ENCODE measurements at places on chromosomes 13 and 19. TPM values are rescaled to one million over a fixed set of nuclear protein-coding genes. Genes with fewer than 3 reads are reported as not detected.

The SPATA13 gene
- total RNA-seq, result 43.6 TPM

The ATP4B gene
- not detected for total RNA-seq

The CBY2 gene
- total RNA-seq, result not detected

The PLIN3 gene
- 34.4 TPM for total RNA-seq

The EFNB2 gene
- total RNA-seq, result 0.30 TPM

The CGB1 gene
- not detected for total RNA-seq

DNA sequence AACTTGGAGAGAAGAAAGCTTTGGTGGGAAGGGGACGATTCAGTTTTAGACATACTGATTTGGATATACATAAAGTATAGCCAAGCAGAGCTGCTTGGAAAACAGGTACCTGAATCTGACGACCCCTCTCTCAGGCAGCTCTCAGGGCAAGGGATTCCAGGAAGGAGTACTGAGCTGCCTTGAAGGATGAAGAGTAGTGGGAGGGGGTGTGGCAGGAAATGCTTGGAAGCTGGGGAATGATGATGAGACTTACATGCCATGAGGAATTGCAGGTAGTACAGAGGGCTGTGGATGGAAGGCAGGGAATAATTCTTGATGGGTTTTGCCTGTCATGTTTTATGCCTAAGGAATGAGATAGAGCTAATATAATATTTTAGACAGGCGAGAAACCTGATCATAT, 38.7 kb downstream of the HTR2A start:
- DNase-seq, result no peak

DNA sequence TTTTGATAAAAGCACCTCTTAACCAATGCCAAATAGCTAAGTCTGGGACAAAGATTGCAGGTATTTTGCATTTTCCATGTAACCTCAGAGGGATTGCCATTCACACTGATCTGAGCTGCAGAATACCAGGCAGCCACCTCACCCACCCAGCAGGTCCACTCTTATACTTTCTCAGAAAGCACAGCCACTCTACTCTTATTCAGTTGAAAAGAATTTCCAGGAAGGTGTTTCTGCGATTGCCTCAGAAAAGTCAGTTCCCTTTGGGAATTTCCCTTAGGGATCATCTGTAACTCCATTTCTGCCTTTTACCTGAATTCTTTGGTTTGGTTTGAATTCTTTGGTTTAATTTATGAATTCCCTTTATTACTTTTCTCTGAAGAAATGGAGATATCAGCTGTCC, 904 bp upstream of the ALOX5AP start:
- DNase-seq, result no peak

- DNase-seq, result no peak
These were observed 213.4 kb downstream of the ABCC4 start for GRCh38 chr13:95087746-95088305.

- no peak for DNase-seq
These were observed 24.3 kb downstream of the ZNF112 start for GRCh38 chr19:44332145-44332544.

DNA sequence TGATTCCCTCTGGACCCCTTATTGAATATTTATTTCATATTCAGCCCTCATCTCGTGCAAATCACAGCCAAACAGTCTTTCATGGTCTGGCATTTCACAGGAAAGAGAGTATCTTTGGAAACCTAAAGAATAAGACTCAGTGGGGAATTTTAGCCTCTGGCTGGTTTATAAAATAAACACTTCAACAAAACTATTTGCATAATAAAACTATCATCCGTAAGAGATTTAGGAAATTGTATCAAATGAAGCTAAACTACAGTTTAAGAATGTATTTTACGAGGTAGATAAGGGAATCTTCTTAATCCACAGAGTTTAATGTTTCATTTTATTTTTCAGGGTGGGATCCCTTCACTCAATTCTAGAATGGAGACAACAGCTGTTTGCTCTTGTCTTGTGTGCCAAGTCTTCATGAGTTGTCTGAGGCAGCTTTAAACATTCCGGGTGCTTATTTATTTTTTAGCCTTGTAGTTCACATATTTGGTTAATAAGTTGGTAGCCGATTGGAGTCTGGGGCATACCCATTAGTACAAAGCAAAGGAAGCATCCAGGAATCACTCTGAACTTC, 634.4 kb upstream of the KLF12 start:
- DNase-seq, result no peak

DNA sequence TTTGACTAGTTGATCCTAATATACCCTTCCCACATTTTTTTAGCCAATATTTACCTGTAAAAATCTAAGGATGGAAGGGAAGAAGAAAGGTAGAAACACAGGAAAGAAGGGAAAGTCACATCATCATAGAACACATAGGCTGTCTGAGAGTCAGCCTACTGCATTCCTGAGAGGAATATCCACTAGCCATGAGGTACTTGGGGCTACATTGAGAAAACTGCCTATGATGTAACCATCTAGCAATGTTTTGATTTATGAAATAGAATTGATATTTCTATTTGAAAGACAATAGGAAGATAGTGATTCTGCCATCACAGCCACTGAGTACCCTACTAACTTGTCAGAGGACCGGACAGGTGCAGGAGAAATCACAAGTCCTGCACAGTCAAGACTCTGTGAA, 873.8 kb downstream of the GPC5 start:
- no peak for DNase-seq

DNA sequence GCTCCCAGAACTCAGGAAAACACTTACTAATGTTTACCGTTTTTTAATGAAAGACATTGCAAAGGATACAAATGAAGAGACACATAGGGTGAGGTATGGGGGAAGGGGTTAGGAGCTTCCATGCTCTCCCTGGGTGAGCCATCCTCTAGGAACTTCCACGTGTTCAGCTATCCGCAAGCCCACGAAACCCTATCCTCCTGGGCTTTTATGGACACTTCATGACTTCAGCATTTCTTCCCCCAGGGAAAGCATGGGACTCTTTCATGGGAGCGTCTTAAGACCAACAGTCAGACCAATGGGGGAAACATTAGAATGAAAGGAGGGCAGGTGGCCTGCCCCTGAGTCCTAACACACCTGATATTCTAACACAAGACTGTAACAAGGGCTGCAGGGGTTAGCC, 6.6 kb upstream of the ESD start:
- no peak for DNase-seq

GRCh38 chr19:31286491-31286890, 62.7 kb downstream of the TSHZ3 start:
- DNase-seq, result no peak

GRCh38 chr13:98158172-98158899, 15.4 kb downstream of the FARP1 start:
- no peak for DNase-seq

DNA sequence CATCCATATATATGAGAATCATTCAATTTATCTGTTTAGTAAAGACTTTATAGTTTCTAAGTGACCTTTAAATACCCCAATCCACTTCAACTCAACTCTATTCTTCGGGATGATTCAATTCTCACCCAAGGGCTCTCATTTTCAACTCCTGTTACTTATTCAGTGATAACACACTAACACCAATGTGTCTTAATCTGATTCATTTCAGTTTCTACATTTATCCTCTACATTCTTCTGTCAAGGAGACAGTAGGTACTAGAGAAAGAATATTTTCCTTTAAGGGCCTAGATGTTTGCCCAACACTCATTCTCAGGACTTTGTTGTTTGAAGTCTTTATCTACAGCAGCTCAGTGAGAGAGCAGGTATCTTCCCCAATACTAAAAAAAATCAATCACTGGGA, 7.1 kb downstream of the ARGLU1 start:
- DNase-seq, result no peak

DNA sequence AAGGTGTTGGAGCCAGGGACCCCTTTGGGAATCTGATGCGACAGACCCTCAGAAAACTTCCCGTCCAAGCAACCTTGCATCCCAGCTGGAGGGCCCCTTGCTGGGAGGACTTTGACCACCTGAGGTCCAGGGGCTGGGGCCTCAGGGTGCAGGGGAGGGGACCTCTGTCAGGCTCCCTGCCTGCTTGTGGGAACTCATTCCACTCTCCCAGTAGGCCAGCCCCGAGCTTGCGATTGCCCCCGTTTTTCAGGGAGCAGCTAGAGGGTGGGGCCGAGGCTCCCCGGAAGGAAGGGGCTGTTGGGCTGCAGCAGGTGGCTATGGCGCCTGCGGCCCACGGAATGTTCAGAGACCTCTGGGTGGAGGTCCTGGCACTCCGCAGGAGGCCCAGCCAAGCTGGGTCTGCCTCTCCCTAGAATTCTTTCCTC, 2.8 kb downstream of the GNA11 start:
- DNase-seq, result no peak

- no peak for DNase-seq
These were observed 2.7 kb upstream of the MISP start for GRCh38 chr19:748274-748598.

DNA sequence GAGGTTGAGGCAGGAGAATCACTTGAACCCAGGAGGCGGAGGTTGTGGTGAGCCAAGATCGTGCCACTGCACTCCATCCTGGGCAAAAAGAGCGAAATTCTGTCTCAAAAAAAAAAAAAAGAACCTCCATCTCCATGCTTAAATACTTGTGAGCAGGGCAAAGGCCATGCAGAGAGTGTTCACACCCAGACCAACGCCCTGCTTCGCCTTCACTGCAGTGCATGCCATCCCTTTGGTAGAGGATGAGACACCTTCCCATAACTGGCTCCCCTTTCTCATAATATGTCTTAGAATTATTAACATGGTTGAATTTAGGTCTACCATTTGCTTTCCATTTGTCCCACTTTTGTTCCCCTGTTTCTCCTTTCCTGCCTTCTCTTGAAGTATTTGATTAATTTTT, 15.4 kb downstream of the BBC3 start:
- DNase-seq, result no peak

GRCh38 chr13:77002590-77003190, 10.8 kb downstream of the CLN5 start:
- DNase-seq, result no peak

DNA sequence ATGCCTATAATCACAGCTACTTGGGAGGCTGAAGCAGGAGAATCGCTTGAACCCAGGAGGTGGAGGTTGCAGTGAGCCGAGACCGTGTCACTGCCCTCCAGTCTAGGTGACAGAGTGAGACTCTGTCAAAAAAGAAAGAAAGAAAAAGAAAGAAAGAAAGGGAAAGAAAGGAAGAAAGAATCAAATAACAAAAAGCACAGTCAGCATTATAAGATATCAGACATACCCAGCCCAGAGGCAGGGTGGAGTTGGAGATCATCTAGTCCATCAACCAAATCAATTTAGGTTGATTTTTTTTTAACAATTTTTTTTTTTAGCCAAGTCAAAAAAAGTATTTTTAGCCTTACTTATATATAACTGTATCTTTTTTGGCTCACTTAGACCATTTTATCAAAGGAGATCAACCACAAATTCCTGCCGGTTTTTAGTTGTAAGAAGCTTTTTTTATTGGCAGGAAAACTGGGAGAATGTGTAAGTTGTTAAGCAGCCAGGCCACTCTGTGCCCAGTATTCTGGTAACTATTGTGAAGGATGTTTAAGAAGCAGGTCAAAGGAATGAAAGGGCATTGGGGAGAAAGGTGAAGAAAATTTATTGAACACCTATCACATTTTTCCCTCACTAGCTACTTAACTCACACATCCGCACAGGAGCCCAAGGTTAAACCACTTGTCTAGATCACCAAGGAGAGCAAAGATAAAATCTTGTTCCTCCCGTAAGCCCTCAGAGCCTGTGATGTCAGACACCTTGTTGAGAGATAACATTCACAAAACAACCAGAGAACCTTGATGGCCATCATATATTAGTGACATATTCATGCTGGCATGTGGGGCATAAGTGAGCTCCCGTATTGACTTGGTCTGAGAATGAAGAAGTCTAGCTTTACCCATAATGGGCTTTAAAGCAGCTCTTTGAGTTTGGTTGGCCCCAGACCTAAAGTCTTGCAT, 91.8 kb downstream of the COL4A2 start:
- DNase-seq, result no peak

GRCh38 chr13:27712421-27712820, 79.9 kb upstream of the GSX1 start:
- peak; percentile 63 for DNase-seq

- DNase-seq, result no peak
These were observed 86.1 kb downstream of the TEX26 start for GRCh38 chr13:31018511-31018910.

DNA sequence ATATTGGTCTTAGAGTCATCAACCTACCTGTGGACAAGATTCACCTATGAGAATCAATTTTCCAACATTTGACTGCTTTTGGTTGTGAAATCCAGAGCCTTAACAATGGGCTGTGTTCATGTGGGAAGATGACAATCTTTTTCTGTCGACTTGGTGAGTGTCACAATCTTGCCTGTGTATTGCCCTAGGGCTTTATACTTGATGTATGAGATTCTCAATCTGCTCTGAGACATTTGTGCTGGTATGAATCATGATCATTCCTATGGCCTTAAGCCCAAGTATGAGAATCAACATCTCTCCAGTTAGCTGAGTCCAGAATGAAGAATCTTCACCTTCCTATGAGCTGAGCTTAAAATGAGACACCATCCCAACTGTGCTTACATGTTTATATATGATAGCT, 68.7 kb downstream of the ZNF726 start:
- DNase-seq, result no peak

DNA sequence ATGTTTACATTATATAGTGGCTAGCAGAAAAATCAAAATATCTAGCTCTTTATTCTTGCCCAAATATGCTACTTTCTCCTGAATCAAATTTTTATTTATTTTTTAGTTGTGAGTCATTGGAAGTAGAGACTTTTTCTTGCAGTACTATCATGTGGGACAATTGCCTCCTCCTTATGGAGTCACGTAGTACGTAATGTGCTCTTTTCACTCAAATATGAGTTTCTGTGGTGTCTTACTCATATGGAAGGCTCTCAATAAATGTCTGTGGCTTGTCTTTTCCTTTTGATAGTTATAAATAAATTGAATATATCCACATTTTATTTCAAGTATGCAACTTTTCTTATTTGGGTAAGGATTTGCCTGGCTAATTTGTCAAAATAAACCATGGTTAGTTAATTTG, 1411.0 kb upstream of the SLC10A2 start:
- DNase-seq, result no peak

Data from activated CD4-positive, alpha-beta T cell treated with anti-CD3 and anti-CD28 coated beads, Interleukin-2, amount 10 ng/mL, durations not matched to agents 24 days and 14 days (primary cell).